ENCODE measurements at places on chromosomes 7 and 10.

GRCh38 chr7:66176914-66177313 is 28.2 kb upstream of the TPST1 start:
- DNase-seq = no peak

DNA sequence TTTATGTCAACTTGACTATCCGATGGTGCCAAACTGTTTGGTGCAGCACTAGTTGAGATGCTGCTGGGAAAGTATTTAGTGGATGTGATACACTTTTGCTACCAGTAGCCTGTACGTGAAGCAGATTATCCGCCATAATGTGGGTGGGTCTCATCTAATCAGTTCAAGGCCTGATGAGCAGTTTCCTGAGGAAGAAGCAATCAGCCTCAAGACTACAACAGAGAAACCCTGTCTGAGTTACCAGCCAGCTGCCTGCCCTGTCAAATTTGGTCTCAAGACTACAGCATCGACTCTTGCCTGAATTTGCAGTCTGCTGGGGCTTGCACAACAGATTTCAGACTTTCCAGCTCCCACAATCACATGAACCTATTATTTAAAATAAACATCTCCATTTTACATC is 10.9 kb upstream of the RBP3 start:
- DNase-seq = no peak

GRCh38 chr7:155829796-155830470 is 17.7 kb upstream of the SHH start:
- no peak for DNase-seq

DNA sequence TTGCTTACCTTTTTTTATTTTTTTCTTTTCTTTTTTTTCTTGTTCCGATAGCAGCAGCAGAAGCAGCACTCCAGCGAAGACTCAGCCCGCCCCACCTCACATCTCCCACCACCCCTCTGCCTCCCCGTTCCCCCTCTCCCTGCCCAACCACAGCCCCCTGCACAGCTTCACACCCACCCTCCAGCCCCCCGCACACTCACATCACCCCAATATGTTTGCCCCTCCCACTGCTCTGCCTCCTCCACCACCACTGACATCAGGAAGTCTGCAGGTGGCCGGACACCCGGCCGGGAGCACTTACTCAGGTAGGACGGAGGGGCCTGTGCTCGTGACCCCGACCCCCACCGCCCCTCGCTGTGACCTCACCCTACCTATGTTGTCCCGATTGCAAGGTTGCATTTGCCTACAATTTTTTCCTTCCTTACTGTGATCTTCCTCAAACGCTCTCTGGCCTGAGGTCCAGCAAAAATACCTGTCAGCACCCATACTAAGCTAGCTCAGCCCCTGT is 367.2 kb upstream of the GALNT17 start:
- DNase-seq = no peak

GRCh38 chr7:118085000-118085399 is 99.0 kb upstream of the LSM8 start:
- no peak for DNase-seq

DNA sequence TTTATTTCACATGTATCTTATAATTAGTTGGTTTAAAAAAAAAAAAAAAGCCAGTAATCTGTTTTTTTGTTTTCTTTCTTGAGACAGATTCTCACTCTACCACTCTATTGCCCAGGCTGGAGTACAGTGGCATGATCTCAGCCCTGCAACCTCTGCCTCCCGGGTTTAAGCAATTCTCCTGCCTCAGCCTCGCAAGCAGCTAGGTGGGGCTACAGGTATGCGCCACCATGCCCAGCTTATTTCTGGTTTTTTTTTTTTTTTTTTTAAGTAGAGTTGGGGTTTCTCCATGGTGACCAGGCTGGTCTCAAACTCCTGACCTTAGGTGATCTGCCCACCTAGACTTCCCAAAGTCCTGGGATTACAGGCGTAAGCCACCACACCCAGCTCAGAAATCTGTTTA is 34.1 kb upstream of the CAPZA2 start:
- DNase-seq = no peak

DNA sequence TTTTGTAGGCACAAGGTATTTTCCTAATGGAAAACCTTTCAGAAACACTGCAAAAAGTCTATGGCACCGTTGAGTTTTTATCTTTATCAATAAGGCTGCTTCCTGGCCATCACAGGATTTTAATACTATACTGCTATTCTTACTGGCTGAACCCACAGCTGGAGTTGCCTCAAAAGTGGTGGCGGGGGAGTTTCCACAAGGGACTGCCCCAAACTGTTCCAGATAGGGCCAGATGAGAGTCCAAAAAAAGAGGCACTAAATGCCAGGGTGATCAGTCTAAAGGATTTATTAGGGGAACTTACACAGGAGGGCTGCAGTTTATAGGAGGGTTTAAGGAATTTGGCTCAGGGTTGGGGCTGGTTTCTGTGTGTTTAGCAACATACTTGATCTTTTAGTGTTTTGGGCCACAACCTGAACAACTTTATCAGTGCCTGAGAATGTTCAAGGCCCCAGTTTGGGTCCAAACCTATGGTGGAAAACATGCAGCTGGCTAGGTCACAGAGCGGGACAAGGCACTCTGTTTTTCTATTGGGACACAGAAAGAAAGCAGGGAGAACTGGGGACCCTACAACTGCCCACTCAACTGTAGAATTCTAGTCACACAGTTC is 41.4 kb downstream of the STAM start:
- no peak for DNase-seq

DNA sequence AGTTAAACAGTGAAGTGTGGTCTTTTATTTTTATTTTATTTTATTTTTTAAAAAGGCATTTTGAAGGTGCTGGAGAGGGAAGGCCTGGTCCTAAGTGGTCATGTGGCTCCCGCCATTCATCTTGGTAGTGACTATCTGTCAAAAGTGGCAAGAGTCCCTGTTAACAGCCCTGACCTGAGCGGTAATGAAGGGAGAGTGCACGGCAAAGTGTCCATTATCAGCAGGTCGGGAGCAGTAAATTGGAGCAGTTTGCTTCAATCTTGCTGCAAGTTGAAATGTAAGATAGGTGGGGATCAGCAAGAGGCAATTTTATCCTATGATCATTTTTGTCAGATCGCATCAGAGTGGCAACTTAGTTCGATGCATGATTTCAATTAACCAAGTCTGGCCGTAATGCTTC is 227.4 kb upstream of the SP4 start:
- DNase-seq = no peak

- DNase-seq = no peak
Observed at GRCh38 chr10:79995979-79996634, 47.2 kb upstream of the SFTPD start.

GRCh38 chr7:74410772-74411171 is 42.9 kb upstream of the GTF2IRD1 start:
- no peak for DNase-seq

DNA sequence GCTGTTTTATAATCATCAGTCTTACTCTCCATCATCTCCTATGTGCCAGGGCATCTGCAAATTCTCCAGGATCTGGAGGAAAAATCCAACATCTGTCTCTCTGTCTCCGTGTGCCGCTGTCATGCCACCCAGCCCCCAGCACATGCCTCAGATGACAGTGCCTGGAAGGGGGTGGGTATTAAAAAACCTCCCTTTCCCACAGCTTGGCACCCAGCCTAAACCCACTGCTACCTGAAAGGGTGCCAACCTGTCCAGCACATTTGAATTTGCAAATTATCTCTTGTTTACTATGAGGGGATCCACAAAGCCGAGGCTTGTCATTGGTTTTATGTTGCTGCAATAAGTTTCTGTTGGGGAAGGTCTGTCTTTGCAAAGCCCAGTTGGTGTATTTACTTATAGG is 73.1 kb downstream of the EMX2 start:
- DNase-seq = no peak
